Erythroblast (primary cell): ENCODE measurements at places on chromosomes 2 and 18.
A peak's percentile ranks its signal among the peaks of the same experiment; 100 is the strongest.

DNA sequence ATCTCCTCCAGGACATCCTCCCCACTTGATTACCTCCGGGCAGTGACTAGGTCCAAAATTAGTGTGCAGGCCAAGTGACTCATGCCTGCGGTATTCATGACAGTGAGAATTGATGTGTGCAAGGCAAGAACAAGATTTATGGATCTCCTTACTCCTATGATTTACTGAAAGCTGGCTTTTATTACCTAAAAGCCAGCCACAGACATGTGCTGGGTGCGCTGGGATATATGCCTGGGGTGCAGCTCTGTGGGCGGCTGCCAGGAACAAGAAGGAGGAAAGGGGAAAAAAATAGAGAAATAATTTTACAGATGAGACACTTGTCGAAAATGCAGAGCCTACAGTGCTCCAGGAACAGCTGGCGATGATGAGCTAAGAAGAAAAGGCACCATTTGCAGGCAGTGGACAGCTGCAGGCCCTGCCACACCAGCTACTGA, 359.3 kb downstream of the CMPK2 start:
- DNase-seq, result no peak

DNA sequence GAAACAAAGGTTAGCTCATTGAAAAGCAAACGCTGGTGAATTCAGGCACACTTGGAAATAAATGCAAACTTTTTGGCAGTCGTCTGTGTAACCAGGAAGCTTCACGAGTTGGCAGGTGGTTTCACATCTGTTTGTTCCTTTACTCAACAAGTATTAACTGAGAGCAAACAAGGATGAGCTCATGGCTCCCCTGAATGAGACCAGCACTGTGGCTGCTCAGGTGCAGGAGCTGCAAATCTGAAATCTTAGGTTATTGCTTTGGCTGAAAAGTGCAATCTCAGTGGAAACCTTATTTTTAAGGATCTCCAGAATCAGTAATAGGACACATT, 46.3 kb downstream of the SH3RF3 start:
- no peak for DNase-seq

- DNase-seq, result no peak
These were observed 40.7 kb downstream of the DNER start for GRCh38 chr2:229673676-229674075.

DNA sequence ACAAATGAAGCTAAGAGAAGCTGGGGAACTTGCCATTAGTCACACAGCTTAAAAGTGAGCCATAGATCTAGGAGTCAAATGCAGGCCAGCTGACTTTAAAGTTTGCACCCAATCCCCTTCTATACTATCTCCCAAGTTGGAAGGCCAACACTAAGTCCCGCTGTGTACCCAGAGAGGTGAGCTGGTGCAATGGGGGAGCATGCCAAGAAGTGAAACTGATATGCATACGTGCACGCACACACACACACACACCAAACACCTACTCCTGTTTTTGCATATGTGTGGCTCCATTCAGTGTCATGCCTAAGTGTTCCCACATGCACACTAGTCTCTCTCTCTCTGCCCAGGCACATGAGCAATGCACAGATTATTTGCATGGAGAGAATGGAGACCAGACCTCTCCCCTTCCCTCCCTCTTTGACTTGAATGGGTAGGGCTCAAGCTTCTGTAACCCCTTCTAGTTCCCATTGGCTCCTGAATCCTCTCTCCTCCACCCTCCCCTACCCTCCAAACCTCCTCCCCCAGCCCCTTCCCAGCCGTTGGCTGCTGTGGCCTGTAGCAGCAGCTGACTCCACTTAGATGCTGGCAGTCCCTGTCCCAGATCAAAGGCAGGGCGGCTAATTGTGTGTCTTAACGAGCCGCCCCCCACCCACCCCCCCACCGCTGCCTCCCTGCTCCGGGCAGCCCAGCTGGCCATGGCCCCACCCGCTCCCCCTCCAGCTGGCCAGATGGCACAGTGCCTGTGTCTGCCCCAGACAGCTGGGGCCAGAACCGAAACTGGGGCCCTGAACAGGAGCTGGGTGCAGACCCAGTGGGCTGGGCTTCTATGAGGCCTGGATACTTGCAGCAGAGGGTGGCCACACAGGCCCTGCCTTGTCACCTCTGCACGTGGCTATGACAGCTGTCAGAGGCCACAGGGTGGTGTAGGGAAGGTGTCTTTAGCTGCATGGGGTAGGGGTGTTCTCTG, 5.6 kb downstream of the WNT10A start:
- no peak for DNase-seq

DNA sequence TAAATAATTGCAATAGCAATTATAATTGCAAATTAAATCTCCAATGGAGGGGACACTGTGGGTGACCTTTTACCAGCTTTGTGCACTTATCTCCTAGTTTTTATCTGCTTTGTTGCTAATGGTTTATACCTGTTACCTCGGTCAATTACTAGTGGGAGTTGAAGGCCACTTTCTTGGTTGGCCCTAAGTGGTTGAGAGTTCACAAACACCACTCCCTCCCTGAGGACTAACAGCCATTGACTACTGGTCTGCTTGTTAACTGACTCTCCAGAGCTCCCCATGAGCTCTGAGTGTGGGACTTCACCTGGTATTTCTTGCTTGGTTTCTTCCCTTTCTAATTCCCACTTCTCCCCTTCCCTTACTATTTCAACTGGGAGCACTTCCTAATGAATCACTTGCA, 27.2 kb downstream of the SERPINE2 start:
- DNase-seq, result no peak

DNA sequence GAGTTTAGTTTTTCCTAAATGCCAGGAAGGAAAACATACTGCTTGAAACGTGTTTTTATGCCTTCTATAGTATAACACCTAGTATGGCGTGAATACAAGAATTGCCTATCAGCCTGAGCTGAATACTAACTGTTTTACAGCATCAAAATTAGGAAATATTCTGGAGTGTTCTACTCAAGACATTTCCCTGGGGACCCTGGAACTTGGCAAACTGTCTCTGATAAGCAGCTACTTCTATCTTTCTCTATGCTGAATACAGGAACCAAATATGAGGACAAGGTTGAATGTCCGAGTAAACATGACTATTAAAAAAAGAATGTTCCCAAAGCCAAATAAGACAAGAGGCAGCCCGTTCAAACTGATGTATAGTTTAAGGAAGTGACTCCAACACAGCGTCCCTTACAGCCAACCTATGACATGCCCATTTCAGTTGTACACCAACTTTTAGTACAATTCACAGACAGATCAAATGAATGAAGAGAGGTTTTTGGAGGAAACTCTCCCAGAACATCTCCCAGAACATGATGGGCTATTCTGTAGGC, 951.3 kb upstream of the ACVR2A start:
- DNase-seq, result no peak

- DNase-seq, result no peak
These were observed 627.7 kb upstream of the CDH2 start for GRCh38 chr18:28804512-28805202.

DNA sequence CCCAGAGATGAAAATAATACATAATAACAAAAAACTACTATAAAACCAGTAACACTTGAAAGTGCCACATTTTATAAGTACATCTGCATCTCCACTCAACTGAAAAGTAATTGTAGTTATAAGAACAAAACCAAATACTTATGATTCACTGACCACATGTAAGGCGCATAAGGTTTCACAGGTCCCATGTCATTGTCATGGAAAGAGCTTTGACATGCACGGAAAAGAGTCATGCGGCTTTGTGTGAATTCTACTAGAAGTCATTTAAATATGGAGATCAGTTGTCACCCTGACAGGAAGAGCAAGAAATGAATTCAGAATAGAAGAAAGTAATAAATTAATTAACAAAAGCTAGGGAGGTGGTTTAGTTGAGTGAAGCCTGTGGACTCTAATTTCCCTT, 459.1 kb downstream of the CDH2 start:
- DNase-seq, result no peak

GRCh38 chr2:203820969-203821368, 46.6 kb upstream of the CTLA4 start:
- no peak for DNase-seq

DNA sequence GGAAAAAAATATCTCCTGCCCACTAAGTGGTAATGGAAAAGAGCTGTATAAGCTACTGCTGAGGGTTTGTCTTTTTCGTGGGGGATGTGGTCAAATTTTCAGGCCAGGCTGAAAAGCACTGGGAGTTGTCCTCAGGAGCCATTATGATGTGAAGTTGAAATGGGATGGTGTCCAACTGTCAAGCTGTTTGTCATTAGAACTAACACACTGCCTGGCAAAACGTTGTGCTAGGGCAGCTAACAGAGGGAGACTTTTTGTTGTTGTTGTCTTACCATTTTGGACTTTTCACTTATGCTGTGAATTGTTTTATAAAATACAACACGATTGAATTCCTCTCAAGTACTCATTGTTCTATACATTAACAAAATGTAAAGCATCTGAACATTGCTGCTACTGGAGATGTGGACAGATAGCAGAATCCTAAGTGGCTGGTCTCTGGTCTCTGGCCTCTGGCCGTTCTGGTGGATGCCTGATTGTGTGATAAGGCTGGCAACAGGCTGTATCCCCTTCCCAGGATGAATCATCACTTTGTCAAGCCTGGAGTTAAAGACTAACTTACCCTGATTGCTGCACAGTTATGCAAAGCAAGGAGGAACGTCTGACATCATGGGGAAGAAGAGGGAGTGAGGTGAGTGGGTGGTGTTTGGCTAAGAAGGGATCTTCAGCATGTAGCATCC, 2.3 kb downstream of the MYO1B start:
- no peak for DNase-seq

DNA sequence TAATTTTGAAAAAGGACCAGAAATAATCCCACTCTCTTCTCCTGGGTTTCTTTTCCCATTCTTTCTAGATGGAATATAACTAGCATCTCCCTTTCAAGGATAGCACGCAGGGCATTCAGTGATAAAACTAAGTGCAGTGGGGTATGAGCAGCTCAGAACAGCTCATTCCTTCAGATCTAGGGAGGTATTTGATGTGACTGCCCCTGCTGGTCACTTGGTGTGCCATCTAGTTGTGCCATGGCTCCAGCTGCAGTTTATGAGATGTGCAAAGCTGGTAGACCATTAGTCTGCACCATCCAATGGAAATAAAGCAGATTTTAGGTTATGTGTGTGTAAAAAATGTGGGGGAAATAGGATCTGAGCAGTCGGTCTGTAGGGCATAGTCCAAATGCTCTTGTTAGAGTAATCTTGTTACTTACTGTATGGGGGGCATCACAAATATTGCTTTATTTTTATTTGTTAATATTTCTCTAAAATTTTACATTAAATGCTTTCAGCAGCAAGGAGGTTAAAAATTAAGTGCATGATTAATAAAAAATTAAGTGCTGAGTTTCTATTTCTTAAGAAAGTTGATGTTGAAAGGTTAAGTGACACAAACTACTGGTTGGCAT, 38.9 kb downstream of the CTAGE1 start:
- DNase-seq, result peak; percentile 10

GRCh38 chr18:71027531-71027930, 738.7 kb downstream of the SOCS6 start:
- DNase-seq, result no peak

DNA sequence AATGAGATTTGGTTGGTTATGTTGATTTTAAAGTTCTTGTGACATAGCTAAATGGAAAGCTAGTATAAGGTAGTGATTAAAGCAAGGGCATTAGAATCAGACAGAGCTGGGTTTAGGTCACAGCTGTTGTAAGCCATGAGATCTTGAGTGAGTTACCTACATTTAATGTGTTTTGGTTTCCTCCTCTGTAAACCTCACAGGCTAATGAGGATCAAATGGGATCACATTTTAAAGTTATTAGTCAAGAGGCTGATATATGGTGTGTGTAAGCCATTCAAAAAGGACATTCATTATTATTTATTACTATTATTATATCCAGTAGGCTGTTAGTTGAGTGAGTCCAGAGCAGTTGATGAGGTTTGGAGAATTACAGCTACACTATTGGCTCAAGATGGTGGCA, 416.2 kb downstream of the IRS1 start:
- DNase-seq, result no peak

DNA sequence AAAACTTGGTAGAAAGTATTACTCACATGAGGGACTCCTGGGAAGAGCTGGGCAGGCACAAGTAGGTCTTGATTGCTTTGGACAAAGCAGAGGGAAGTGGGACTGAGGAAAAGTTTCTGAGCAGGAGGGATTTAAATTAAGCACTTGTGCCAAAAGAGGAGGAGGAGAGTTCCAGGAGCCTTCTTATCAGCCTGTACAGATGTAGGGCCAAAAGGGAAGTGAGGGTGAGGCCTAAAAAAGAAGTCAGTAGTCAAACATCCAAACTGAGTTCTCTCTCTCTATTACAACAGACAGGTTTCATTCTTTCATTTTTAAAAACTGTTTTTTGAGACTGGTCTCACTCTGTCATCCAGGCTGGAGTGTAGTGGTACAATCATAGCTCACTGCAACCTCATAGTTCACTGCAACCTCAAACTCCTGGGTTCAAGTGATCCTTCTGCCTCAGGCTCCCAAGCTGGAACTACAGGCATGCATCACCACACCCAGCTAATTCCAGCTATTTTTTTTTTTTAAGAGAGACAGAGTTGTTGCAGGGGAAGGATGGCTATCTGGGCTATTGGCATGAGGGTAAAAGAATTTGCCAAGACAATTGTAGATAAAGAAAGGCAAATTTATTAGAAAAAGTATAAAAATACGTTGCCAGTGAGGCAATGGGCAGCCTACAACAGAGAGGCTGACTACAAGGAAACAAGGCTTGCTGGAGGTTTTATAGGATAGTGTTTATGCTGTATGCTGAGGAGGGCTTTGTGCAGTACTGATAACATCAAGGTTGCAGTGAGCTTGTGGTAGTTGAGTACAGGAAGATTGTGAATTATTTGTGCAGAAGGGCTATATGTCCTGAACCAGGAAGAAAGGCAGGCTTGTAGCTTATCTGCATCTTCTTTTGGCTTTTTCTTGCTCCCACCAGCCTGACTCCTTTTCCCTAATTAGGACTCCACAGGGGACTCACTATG, 29.0 kb downstream of the CFAP210 start:
- peak; percentile 85 for DNase-seq

DNA sequence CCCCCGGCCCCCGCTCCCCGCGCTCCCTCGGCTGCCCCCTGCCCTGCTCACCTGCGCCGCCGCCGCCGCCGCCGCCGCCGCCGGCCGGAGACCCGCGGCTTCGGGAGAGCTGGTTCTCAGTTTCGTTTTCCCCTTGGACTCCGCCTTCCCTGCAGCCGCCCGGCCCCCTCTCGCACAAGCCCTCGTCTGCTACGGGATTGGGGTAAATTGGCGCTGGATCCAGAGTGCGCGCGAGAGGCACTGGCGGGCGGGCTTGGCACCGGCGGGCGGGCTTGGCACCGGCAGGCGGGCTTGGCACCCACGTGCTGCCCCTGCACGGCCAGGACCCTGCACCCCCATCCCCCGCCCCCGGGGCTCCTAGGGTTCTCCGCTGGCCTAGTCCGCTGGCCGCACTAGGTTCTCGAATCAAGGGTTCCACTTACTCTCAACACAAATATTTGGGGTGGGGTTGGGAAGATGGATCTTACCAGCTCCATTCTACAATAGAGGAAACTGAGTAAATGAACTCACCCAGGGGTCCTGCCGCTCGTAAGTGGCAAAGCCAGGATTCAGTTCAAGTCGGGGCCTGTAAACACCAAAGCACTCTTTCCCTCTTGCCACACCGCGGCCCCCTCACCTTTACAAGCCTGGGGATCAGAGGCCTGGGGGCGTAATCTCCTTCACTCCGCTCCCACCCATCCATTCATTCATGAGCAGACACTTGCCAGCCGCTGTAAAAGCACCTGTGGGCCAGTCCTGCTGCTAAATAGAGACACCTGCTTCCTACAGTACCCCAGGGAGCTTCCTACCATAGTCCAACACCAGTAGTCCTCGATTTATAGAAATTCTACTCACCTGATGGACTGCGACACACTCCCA, at the start of gene EIF2AK2:
Gene EIF2AK2 (minus strand): TSS at position 124 of the 858 bp plus-strand sequence. CDS start 9,174 bp downstream, outside the sequence.
- DNase-seq, result peak; percentile 90
